ENCODE measurements at places on chromosomes 7 and 10. TPM values are rescaled to one million over a fixed set of nuclear protein-coding genes. Genes with fewer than 3 reads are reported as not detected.
A peak's percentile ranks its signal among the peaks of the same experiment; 100 is the strongest.

Gene COL28A1
- 1.6 TPM for total RNA-seq

Gene TEX47
- not detected for total RNA-seq

Gene STRIP2
- 1.3 TPM for total RNA-seq

Gene FOXP2
- 17.6 TPM for total RNA-seq

Gene GPR15LG
- total RNA-seq, result not detected

Gene CYP3A7
- not detected for total RNA-seq

GRCh38 chr10:92573798-92574547 lies at the start of gene IDE:
Gene IDE, minus strand, starts transcription at chr10:92574093. Its CDS starts 74 bp downstream, at chr10:92574019.
- H3K27ac ChIP-seq, result peak within 1 kb of the TSS; percentile 70
- no peaks in the 10 kb centered on the region for H3K27me3 ChIP-seq
- H3K4me1 ChIP-seq, result peaks cover 14% of the 10 kb centered on the region
- H3K4me3 ChIP-seq, result peak within 1 kb of the TSS; percentile 95
- peak; percentile 95 for DNase-seq

DNA sequence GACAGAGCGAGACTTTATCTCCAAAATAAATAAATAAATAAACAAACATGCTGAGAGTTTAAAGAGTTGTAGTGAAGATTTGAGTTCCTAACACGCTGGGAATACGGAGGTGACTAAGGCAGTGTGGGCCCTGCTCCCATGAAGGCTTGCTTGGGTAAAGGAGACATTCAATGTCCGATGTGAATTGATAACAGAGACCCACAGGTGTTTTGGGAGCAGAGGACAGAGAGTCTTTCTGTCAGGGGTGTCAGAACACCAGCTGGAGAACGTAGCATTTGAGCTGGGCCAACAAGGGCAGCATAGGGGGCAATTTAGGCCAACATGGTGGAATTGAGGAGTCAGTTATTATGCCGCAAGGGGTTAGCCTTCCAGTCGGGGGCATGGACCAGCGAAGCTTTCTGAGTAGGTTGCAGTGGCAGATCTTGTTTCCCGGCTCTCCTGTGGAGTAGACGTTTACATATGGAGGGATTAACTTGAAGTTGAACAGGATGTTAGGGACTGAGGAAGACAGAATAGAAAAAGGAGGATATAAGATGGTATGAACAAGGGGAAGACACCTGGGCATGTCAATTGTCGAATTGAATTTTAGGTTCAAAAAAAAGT lies 5.6 kb downstream of the PROSER2 start:
- no peak overlapping the region for H3K4me3 ChIP-seq
- no peaks in the 10 kb centered on the region for H3K4me1 ChIP-seq
- H3K36me3 ChIP-seq, result no peaks in the 10 kb centered on the region
- H3K27ac ChIP-seq, result no peak overlapping the region
- H3K27me3 ChIP-seq, result no peaks in the 10 kb centered on the region

GRCh38 chr7:121909716-121910345 lies 36.9 kb downstream of the PTPRZ1 start:
- H3K27me3 ChIP-seq, result no peaks in the 10 kb centered on the region
- no peaks in the 10 kb centered on the region for H3K36me3 ChIP-seq
- no peaks in the 10 kb centered on the region for H3K4me1 ChIP-seq
- no peak overlapping the region for H3K4me3 ChIP-seq
- DNase-seq, result no peak

- peaks cover 11% of the 10 kb centered on the region for H3K4me1 ChIP-seq
- no peaks in the 10 kb centered on the region for H3K27me3 ChIP-seq
- H3K4me3 ChIP-seq, result no peak overlapping the region
- H3K36me3 ChIP-seq, result no peaks in the 10 kb centered on the region
Observed at GRCh38 chr7:129923709-129924108, 29.1 kb downstream of the UBE2H start.

DNA sequence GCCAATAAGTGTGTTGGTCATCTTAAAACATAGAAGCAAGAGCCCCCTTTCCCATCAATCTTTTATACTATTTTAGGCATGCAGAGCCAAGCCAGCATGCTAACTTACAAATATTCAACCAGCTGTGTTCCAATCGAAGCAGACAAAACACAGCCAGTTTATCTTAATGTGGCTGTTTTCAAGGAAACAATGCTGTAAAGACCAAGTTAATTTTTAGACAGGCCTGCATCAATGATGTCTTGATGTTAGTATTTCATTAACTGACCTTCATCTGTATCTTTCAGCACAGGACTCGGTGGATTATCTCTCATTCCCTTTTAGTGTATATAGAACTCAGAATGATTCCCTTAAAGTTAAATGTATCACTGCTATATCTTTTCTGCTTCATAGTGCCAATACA lies 262.0 kb upstream of the ZWINT start:
- DNase-seq, result no peak
- no peaks in the 10 kb centered on the region for H3K36me3 ChIP-seq
- H3K27me3 ChIP-seq, result no peaks in the 10 kb centered on the region
- no peaks in the 10 kb centered on the region for H3K4me1 ChIP-seq
- no peak overlapping the region for H3K27ac ChIP-seq

GRCh38 chr10:131211559-131211958 lies 100.0 kb downstream of the TCERG1L start:
- no peaks in the 10 kb centered on the region for H3K27me3 ChIP-seq
- DNase-seq, result no peak
- no peak overlapping the region for H3K27ac ChIP-seq
- H3K36me3 ChIP-seq, result no peaks in the 10 kb centered on the region
- H3K4me3 ChIP-seq, result no peak overlapping the region

DNA sequence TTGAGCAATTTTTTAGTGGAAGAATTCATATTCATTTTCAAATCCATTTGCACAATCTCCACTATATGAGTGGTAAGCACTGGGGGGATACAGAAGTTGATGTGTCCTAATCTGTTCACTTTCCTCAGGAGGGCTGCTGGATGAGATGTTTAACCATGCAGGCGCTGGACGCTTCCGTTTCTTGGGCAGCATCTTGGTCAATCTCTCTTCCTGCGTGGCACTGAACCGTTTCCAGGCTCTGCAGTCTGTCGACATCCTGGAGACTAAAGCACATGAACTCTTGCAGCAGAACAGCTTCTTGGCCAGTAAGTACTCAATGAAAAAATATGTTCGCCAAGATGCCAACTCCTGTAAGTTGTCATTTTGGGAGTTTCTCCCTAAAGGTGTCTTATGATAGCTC lies 179.3 kb downstream of the ABCA13 start:
- no peaks in the 10 kb centered on the region for H3K27me3 ChIP-seq
- H3K27ac ChIP-seq, result no peak overlapping the region
- no peak for DNase-seq
- H3K36me3 ChIP-seq, result no peaks in the 10 kb centered on the region
- H3K4me1 ChIP-seq, result no peaks in the 10 kb centered on the region

- H3K27me3 ChIP-seq, result no peaks in the 10 kb centered on the region
- H3K27ac ChIP-seq, result no peak overlapping the region
- H3K36me3 ChIP-seq, result no peaks in the 10 kb centered on the region
- no peak overlapping the region for H3K4me3 ChIP-seq
- no peaks in the 10 kb centered on the region for H3K4me1 ChIP-seq
- DNase-seq, result no peak
Observed at GRCh38 chr10:22998091-22998490, 70.2 kb downstream of the ARMC3 start.

DNA sequence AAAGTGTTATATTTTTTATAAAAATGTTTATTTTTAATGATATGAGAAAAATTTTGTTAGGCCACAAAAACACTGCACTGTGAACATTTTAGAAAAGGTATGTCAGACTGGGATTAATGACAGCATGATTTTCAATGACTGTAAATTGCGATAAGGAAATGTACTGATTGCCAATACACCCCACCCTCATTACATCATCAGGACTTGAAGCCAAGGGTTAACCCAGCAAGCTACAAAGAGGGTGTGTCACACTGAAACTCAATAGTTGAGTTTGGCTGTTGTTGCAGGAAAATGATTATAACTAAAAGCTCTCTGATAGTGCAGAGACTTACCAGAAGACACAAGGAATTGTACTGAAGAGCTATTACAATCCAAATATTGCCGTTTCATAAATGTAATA lies 64.8 kb upstream of the CAPZA2 start:
- H3K36me3 ChIP-seq, result peaks cover 4% of the 10 kb centered on the region
- H3K4me3 ChIP-seq, result no peak overlapping the region
- no peaks in the 10 kb centered on the region for H3K27me3 ChIP-seq
- no peak for DNase-seq
- no peaks in the 10 kb centered on the region for H3K4me1 ChIP-seq

GRCh38 chr7:157150882-157151281 lies 12.2 kb downstream of the UBE3C start:
- no peak overlapping the region for H3K4me3 ChIP-seq
- H3K27me3 ChIP-seq, result no peaks in the 10 kb centered on the region
- H3K4me1 ChIP-seq, result peaks cover 3% of the 10 kb centered on the region
- no peaks in the 10 kb centered on the region for H3K36me3 ChIP-seq
- no peak overlapping the region for H3K27ac ChIP-seq

DNA sequence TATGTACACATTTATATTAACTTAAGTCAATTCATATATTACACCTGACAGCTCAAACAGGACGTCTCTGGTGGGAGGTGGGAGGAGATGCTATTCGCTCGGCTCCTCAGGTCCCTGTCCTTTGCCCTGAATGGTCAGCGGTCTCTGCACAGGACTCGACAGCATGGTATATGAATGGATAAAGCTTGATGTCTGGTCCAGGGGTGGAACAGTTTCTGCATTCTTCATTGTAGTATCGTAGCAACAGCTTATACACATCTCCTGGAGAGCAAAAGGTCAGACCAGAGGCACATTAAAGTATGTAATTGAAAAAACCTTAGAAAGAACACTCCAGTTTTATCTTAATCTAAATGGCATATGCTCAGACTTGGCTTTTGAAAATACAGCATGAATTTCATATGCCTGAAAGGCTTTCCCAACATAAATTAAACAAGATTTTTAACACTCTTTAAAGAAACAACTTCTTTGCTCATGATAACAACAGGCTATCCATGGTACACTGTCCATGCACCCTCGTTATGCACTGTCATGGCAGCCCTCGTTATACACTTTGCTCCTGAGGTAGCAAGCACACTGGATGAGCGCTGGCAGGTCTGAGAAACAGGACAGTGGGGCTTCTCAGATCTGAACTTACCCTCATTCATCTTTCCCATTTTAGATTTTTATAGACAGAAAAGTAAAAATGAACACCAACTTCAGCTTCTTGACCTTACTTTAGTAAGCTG lies 57.3 kb upstream of the OGDHL start:
- no peaks in the 10 kb centered on the region for H3K4me1 ChIP-seq
- H3K27me3 ChIP-seq, result no peaks in the 10 kb centered on the region
- H3K27ac ChIP-seq, result no peak overlapping the region

All from aorta (tissue), 5 donors.